ENCODE measurements at places on chromosomes 7 and 10.

DNA sequence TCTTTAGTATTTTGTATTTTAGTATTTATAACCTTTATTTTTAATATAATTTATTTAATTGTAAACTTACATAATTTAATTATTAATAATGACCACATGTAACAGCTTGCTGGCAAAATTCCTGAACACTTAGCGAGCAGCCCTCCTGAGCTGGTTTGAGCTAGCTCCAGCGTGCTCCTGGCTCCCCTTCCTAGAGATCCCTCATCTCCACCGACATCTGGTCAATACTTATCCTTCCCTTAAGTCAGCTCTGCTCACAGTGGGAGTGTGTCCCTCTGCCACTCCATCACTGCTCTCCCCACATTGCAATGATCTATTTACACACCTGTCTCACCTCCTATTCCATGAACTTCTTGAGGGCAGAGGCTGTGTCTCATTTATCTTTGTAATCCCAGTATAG is 20.6 kb upstream of the TBXAS1 start:
- DNase-seq: no peak

DNA sequence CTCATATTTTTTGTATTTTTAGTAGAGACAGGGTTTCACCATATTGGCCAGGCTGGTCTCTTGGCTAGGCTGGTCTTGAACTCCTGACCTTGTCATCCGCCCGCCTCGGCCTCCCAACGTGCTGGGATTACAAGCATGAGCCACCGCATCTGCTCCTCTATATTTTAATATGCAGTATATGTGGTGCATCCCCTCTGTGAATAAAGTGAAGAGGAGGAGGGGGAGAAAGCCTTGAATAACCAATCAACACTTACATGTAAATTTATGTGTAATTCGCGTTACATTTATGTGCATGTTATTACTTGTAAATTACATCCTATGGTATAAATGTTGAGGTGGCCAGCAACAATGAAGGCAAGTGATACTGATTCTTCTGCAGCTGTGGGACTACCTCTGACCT is 309.9 kb downstream of the CCDC3 start:
- no peak for DNase-seq

- DNase-seq: no peak
These were observed 64.3 kb downstream of the RGS10 start for GRCh38 chr10:119478111-119478802.

- DNase-seq: no peak
These were observed 22.8 kb upstream of the PDZD8 start for GRCh38 chr10:117398029-117398428.

DNA sequence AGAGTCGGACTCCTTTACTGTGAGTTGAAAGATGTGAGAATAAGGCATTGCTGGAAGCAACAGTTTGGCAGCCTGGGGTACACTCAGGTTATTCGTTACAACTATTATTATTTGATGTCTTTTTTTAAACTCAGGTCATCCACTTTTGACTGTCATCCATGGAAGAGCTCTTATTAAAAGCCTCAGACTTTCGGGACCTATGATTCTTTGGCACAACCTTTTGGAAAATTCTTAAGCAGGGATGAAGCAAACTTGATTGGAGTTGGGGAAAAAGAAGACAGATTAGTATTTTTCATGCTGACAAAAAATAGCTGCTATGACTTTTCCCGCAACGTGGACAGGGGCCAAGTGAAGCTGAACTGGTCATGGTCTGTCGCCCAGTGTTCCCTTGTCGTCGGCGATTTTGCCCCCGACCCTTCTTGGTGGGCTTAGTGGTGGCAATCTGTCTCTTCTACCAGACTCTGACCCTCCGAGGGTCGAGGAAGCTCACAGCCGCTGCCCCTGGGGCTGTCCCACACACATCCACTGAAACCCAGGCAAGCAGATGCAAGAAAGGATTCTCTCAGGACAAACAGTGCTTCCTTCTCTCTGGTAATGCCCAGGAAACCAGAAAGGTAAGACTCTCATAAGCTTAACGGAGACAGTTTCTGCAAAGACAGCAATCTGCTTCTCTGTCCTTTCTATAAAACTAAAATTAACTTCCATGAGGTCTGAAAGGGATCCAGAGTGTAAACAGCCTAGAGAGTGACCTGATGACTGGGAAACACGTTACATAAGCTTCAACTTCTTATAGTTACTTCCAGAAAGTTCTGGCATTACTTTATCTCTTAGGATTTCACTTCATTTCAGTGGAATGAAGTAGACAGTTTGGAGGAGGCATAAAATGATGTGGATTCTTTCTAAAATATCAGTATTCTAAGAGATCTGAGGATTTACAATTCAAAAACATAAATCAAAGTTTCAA is 1.0 kb downstream of the CPED1 start:
- DNase-seq: no peak

DNA sequence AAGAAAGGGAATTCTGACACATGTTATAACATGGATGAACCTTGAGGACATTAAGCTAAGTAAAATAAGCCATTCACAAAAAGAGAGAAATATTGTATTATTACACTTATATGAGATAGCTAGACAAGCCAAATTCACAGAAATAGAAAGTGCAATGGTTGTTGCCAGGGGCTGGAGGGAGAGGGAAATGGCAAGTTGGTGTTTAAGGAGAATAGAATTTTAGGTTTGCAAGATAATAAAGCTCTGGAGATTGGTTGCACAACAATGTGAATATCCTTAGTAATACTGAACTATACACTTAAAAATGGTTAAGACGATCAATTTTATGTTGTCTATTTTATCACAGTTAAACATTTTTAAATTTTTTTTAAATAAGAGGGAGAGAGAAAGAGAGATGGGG is 25.0 kb upstream of the ADD3 start:
- no peak for DNase-seq

DNA sequence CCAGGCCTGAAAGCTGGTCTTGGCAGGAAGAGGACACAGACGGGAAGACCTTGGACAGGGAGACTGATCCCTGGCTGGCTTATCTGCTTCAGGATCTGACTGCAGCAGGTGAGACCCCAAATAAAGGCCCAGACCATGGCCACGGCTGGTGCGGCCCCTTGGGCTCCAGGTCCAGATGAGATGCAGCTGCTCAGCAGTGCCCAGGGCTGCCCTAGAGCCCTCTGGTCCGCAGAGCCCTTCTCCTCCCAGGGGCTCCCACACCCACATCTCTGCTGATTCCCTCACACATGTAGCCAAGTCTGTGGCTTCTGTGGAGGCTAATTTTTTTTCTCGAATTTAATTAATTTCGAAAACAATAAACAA is 46.3 kb downstream of the VIPR2 start:
- DNase-seq: no peak

DNA sequence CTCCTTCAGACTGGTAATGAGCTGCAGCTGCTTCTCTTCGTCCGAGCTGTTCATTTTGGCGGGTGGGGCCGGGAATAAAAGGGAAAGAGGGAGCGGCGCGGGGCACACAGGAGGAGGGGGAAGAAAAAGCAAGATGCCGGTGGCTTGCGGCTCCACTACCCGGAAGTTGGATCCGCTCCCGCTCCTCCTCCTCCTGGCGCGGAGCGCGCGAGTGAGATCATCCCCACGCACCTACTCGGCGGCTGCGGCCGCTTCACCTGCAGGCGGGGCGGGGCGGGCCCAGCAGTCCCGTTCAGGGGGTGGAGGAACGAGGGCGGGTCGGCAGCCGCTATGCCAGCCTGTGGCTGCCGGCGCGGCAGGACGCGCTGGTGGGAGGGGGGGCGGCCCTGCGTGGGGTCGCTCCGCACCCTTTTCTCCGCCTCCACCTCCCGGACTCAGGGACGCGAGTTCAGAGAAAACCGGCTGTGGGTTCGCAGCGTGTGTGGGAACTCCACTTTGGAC is at the start of gene SHTN1:
SHTN1 (minus strand) TSS at position 162 of the 501 bp plus-strand sequence; CDS start at position 54, 108 bp downstream.
- DNase-seq: no peak

GRCh38 chr7:96578606-96579005 is 131.0 kb downstream of the SEM1 start:
- DNase-seq: no peak

- DNase-seq: no peak
These were observed 91.2 kb downstream of the GTF2IRD1 start for GRCh38 chr7:74544706-74545469.

- DNase-seq: no peak
These were observed 925 bp downstream of the H2AZ2 start for GRCh38 chr7:44846816-44847508.

DNA sequence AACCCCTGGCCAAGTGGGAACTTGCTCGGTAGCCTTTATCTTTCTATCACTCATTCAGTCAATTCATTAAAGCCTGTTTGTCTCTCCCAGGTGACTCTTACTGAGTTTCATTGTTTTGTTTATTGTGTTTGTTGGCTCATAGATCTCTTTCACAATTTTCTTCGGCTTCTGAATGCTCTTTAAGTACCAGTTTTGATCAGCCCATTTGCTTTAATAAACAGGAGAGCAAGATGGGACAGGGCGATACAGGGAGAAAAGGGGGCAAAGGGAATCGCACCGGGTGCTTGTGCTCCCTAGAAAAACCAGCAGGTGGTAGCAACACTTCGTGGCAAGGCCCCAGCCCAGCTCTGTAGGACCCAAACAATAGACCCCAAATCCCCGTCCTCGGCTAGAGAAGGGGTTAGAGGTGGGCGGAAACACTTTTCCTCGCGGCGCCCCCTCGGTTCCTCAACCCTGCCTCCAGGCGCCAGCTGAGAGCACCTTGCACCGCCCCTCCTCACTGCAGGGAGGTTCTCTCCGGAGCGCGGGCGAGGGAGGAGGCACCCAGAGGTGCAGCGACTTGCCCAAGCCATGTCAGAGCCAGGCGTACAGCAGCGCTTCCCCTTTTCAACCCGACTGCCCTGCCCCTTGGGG is 1.0 kb upstream of the EPHB6 start:
- DNase-seq: no peak

DNA sequence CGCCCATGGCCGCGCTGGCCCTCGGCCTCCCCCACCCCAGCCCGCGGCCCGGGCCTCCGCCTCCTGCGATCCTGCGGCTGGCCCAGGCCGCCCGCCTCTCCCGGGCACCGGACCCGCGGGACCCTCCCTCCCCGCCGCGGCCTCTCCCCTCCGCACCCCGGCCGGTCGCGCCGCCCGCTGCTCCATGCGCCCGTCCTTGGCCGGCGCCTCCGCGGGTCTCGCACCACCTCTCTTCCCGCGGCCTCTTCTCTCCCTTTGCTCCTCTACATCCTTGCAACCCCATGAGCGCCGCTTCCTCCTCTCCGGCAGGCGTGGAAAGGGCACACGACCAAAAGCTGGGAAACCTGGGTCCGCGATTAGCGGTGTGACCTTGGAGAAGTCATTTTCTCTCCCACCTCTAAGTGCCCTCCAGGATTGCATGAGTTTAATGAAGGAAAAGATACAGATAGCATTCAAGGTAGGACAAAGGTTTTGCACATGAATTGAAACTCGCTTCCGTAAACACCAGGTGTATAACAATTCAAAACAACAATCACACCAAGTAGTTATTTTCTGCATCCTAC is 448 bp upstream of the SRPK2 start:
- no peak for DNase-seq

DNA sequence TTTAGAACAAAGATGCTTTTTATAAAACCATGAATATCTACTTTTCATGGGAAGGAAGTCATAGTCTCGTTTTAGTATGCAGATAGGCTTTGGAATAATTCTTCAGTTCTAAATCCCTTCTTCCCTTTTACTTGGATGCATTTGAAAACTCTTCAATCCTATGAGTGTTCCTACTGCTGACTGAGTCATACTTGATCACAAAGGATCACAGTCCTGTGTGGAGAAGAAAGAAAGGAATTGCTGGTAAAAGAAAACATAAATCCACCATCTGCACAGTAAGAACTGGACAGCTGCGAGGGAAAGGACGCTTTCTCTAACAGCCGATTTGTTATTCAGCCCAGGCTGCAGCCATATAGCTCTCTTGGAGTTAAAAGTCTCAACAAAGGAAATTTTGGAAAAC is 209.9 kb downstream of the SEMA3E start:
- DNase-seq: no peak

DNA sequence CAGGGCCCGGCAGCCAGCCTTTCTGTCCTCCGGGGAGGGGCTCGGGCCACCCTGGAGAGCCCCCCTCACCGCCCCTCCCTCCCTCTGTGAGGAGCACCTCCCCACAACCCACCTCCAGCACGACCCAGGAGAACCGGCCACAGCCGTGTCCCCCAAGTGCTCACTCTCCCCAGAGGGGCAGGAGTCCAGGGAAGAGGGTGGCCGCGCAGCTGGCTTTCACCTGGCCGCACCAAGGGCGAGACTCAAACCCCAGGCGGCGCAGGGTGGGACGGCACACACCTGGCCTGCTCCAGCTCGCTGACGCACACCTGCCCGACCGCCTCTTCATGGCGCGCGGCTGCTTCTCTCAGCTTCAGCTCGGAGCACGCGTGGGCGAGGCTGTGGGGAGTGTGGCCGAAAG is 73.4 kb downstream of the CFAP46 start:
- no peak for DNase-seq

DNA sequence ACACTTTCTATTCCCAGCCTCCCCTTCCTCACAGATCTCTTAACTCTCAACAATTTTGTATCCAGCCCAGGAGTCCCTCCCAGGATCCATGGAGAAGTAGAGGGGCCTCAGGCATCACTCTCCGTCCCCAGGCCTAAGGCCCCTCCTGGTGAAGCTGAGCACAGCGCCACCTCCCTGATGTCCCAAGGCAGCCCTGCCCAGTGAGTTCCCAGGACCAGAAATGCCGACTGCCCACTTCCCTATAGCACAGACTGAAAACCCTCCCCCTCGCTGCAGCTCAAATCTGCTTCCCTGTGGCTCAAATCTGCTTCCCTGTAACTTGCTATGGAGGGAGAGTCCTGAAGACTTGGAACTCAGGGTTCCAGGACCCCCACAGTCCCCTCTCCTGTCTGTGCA is 35.6 kb downstream of the YKT6 start:
- DNase-seq: no peak

GRCh38 chr7:2666588-2667250 is 21.3 kb upstream of the AMZ1 start:
- DNase-seq: no peak

GRCh38 chr7:17134786-17135185 is 163.7 kb upstream of the AHR start:
- DNase-seq: no peak

GRCh38 chr10:72259491-72260238 is 14.1 kb upstream of the DDIT4 start:
- DNase-seq: peak; percentile 91

GRCh38 chr10:129093641-129094040 is 373.4 kb upstream of the MGMT start:
- no peak for DNase-seq

DNA sequence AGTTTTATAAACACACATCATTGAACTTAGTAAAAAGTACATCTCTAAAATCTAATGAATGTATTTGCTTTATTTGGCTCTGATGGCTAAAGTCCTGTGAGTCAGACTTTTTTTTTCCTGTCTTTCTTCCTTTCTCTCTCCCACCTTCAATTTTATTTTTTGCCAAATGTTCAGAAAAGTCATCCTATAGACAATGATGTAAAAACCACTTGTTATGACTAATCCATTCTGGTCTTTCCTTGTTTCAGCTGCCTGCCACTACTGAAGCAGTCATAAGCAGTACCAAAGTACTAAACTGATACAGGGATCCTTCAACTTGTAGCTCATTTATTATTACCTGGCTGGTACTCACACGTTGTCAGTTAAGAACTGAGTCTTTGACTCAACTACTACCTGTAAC is 23.9 kb downstream of the HECTD2 start:
- no peak for DNase-seq

GRCh38 chr7:138099813-138100212 is 23.6 kb downstream of the AKR1D1 start:
- no peak for DNase-seq

All from brain pericyte (primary cell).